ENCODE measurements at places on chromosomes 4 and X.

DNA sequence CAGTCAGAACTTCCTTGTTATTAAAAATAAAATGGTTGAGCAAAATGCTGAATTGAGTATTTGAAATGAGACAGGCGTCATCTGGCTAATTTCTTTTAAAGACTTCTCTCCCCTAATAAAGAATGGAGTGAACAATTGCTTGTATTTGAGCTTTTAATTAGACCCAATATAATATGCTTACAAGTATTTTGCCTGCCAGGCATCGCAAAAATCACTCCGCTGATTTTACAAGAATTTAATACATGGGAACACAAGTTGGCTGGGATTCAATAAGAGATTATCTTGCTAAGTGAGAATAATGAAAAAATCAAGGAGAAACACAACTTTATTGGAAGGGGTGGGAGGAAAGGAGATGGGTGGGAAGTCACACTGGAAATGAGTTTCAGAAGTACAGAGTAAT lies 52.3 kb downstream of the KLF3 start:
- DNase-seq = no peak

- no peak for DNase-seq
Measured at GRCh38 chrX:154113729-154114128, 16.2 kb upstream of the MECP2 start.

GRCh38 chrX:19370061-19370460 lies 26.3 kb downstream of the PDHA1 start:
- no peak for DNase-seq

DNA sequence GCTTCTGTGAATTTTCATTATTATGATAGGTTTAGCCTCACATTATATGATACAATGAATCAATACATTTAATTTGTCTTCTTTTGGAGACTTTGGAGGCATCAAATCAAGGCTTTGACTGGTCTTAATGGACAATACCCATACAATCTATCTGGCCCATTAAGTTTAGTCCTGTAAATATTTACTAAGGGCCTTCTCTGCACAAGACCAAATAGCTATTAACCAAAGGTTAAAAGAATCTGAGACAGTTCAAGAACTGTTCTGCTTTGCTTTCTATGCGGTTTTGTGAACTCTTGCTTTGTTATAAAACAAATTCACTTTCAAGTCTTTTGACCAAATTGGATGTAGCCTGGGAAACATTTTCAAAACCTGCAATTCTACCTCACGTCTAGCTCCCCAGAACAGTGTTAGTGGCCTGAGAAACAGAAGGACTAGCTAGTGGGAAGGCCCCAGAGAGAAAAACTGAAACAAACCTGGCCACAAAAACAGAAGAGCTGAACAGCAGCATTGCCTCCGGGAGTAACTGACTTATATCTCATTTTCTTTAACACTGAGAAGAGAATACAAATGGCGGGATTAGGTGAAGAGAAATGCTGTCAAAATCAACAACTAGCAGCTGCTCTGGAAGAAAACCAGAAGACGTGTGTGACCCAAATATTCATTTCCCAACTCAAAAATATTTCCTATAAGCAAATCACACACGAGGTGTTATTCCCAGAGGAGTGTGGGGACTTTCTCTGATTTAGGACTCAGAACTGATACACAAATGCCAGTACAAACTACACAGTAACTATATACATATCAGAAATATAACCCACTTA lies 548 bp downstream of the TLR1 start:
- no peak for DNase-seq

GRCh38 chrX:21412029-21412428 lies 37.8 kb downstream of the CNKSR2 start:
- no peak for DNase-seq

DNA sequence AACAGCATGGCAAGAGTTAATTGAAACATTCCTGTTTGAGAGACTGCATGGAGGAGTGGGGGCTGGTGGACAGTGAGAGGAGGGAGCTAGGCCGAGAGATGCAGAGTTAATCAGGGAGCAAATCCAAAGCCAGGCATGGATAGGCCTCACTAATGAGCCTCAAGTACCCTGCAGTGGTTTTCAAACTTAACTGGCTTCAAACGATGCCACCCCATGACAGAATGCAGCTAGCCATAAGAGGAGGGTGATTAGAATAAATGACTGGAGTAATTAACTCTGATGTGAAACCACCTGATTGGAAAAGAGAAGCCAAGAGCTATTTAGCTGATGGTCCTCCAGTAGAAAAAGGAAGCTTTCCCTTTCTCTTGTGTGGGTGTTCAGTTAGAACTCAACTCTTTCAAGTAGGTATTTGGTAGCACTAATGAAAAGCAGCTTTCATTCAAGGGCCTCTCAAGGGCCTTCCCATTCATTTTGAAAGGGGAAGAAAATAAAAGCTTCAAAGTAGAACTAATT lies 215.4 kb upstream of the MAB21L2 start:
- no peak for DNase-seq

GRCh38 chr4:120443116-120443515 lies 376.5 kb upstream of the MAD2L1 start:
- no peak for DNase-seq

DNA sequence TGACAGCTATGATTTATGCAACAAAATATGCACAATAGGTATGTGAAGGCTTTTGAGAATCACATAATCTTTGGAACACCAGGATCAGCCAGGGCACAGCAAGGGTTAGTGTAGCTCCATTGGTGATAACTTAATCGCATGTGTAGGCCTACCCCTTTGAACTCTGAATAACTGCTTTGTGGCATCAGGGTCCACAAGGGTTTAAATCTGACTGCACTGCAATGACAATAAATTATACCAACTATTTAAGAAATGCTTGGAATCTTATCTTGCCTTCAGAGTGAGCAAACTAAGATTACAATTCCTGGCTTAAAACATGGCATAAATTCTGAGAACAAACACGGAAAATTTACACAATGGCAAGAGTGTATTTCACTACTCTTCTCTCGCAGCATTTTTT lies 245.8 kb downstream of the FBXO8 start:
- no peak for DNase-seq

DNA sequence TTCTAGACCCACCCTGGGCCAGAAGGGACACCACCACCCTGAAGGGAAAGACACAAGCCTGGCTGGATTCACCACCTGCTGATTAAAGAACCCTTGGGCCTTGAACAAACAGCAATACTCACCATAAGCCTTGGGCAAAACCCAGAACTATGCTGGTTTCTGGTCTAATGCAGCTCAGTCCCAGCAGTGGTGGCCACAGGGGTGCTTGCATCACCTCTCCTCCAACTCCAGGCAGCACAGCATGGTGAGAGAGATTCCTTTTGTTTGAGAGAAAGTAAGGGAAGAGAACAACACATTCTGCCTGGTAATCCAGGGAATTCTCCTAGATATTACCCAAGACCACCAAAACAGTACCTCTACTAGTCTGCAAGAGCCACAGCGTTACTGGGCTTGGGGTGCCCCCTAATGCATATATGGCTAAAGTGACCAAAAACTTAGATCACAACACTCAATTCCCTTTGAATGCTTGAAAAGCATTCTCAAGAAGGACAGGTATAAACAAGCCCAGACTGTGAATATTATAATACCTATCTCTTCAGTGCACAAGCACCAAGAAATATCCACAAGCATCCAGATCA lies 25.7 kb downstream of the RNF128 start:
- DNase-seq = no peak

DNA sequence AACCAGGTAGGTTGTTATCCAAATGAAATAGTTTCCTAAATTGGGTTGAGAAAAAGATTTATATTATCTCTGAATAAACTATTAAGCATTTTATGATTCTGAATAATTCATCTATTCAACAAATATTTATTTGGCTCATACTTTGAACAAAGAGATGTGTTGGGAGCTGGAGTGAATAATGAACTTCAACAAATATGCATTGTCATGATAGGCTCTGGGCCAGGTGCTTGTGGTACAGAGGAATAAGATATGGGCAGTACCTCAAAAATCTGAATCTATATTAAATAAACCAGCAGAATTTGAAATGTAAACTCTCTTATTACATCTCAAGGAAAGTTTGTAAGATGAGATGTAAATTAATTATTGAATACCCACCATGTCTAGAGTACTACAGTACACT lies 75.7 kb upstream of the DCLK2 start:
- DNase-seq = peak; percentile 59

DNA sequence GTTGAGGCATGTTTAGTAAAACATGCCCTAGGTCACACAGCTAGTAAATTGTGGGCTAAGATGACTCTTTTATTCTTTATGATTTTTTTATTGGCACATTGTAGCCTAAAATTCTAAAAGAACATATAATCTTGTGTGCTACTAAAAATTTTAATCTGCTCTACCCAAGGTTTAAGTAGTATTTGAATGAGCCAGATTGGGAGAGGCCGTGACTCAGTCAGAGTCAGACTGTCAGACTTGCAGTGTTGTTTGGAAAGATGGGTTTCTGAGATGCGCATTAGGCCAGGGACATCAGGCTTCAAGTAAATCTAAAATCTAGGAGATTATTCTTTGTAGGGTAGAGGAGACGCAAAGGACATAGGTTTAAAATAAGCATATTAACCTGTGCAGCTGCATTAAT lies 30.7 kb upstream of the TMPRSS11E start:
- DNase-seq = no peak

- DNase-seq = no peak
Measured at GRCh38 chrX:9958183-9958582, 9.0 kb upstream of the CLDN34 start.

- no peak for DNase-seq
Measured at GRCh38 chr4:2928242-2929176, 34.7 kb downstream of the NOP14 start.

DNA sequence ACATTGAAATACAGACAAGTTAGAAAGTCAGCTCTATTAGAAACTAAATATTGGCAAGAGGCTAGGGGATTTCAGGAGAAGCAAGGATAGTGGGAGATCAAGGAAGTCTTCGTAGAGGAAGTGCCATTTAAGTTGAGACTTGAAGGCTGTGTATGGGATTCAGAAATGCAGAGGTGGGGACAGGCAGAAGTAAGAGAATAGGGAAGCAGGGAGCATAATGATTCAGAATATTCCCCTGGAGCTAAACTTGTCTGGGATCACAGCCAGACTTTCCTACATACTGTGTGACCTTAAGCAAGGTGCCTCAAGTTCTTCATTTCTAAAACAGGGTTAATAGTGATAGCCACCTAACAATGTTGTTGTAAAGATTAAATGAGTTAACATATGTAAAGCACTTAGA lies 108.8 kb downstream of the DDIT4L start:
- no peak for DNase-seq

DNA sequence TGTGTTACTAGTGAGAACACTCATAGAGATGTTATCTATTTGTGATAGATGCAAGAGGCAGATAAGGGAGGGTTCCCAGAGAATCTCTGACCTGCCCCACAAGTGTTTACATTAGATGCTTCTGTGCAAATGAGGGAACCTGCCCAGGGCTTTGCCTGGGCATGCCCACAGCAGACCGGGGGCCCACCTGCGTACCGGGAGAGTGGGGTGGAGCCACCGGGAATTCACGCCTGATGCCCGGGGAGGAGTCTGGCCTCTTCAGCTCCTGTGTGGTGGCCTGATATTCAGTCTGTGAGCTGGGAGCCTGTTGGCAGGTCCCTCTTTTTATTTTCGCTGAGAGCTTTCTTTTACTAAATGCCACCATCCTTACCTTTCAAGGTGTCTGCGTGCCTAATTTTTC lies 155.7 kb downstream of the SNCA start:
- no peak for DNase-seq

DNA sequence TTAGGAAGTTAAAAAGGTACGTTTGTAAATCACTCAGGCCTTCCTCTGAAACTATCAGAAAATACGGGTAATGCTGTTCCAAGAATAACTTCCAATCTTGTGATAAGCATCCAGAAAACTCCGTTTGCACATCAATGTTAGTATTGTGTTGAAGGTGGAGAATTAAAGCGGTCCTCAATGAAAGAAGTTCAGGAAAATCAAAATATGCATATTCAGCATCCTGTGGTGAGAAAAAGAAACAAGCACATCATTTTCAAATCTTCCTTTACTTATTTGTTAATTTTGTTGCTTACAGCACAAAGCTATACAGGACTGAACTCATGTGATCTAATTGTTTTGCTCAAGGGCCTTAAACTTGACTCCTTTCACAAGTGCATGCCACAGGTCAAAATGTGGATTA lies 18.5 kb downstream of the DDX60L start:
- no peak for DNase-seq

DNA sequence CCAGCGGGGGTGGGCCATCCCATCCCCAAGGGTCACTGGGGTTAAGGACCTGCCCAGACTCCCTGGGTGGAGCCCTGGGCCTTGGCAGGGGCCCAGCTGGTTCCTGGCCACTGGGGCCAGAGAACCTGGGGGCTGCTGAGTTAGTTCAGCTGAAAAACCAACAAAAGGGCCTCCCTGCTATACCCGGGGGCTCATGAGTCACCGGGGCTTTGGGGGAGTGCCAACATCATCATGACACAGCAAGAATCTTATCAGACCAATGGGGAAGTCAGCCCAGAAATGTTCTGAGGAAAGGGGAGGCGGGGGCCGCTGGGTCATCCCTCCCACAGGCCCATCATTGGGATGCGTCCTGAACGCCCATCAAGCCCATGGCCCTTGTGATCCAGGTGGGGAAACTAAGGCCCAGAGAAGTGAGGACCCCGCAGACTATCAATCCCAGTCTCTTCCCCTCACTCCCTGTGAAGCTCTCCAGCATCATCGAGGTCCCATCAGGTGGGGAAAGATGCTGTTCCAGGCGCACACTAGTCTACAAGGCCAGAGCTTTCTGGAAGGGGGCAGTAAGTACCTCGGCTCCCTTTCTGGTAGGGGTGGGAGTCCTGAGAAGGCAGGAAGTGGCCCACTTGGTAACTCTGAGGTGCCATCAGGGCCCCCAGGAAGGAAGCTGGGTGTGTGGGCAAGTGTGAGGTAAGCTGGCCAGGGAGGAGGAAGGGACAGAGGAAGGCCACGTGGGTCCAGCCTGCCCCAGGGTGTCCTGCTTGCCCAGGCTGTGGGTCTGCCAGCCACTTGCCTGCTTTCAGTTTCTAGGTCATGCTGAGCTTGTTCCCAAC lies 4.5 kb downstream of the G6PD start:
- DNase-seq = peak; percentile 94

All from common myeloid progenitor, CD34-positive (primary cell).